ENCODE measurements at places on chromosomes 12 and 14.

DNA sequence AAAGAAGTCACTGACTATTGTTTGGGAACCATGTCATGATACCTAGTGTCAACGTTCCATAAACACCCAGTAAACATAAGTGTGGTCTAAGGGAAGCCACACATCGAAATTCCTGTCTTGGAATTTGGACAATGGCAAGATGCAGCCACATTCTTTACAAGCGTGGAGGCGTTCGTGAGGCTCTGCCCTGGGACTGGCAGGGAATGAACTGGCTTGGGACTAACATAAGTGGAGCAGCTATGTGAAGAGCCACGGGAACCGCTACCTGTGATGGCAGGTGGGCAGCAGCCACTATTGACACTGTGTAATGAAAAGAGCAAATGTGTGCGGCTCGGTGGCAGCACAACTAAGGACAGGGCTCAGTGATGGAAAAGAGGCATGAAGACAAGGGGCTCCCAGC, 10.0 kb upstream of the NRIP2 start:
- DNase-seq: no peak

DNA sequence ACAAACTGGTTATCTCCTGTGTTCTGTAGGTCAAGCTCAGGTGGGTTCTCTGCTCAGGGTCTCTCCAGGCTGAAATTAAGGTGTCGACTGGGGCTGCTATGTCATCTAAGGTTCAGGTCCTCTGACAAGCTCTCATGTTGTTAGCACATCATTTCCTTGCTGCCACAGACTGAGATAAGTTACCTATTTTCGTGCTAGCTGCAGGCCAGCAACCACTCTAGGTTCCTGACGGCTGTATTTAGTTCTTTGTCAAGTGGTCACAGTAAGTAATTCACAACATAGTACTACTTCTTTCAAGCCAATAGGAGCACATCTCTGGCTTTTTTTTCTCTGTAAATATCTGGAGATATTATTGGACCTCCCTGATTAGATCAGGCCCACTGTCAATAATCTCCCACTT, 169.3 kb upstream of the CAND1 start:
- no peak for DNase-seq

GRCh38 chr12:68139001-68139400, 20.5 kb downstream of the IFNG start:
- no peak for DNase-seq

DNA sequence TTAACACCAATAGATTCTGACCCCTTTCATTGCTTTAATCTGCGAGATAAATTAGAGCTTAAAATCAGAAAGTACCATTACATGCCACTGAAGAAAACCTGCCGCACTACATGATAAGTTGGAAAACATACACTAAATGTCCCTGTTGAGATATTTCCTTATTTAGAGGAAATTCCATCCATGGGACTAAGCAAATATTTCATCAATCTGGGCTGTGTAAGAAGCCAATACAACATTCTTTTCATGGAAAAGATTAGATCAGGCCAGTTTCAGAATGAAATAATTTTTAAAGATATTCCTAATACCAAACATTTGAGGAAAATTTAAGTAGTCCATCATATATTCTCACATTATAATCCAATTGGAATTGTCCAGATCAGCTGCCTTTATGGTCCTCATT, 112.8 kb downstream of the LLPH start:
- no peak for DNase-seq
